Activated T-cell treated with anti-CD3 and anti-CD28 coated beads, Interleukin-2, amount 50 U/mL, for 1 hour (primary cell): ENCODE measurements at places on chromosomes 2 and 18.
A peak's percentile ranks its signal among the peaks of the same experiment; 100 is the strongest.

GRCh38 chr18:48605408-48605845, 66.6 kb downstream of the CTIF start:
- no peak for DNase-seq

- DNase-seq = no peak
Observed at GRCh38 chr18:73824671-73825070, 323.0 kb downstream of the FBXO15 start.

- no peak for DNase-seq
Observed at GRCh38 chr2:191158747-191159146, 8.0 kb upstream of the STAT4 start.

DNA sequence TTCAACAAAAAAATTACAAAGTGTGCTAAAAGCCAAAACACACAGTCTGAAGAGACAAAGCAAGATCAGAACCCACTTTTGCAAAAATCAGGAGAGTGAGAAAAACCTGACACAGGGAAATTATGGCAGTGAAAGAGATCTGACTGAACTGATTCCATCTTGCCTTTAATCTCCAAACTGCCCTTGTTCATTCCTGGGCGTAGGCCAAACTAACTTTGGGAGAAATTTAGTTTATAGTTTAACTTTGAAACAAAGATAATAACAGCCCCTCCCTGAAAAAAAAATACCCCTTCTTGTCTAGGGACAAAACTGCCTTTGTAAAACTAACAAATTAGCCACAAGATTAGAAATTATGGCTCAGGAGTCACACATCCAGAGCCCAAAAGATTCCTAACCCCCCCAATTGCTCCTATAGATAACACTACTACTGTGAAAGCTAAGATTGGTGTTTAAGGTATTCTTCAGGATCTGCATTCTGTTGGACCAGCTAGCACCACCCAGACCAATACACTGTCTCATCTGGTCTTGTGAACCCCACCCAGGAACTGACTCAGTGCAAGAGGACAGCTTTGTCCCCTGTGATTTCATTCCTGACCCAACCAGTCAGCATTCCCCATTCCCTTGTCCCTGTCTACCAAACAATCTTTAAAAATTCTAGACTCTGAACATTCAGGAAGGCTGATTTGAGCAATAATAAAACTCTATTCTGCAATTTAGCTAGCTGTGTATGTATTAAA, 226.1 kb upstream of the SH3BP4 start:
- no peak for DNase-seq

GRCh38 chr2:238289574-238289973, 1.2 kb upstream of the PER2 start:
- DNase-seq = no peak

GRCh38 chr2:154400563-154401290, 297.8 kb upstream of the KCNJ3 start:
- no peak for DNase-seq

DNA sequence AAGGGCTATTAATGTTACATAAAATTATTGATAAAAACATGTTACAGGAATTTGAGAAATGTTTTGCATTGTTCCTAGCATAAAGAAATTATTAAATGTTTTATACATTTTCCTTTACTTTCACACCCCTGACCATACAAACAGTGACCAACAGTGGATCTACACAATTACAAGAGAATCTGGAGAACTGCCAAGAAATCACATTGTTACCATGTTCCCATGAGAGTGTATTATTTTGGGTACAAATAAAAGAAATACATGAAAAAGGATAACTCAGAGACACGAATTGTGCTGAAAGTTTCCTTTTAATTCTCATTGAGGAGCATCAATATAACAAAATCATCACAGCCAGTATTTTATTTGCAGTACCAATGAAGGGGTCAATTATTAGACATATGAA, 150.1 kb downstream of the WDPCP start:
- no peak for DNase-seq

- DNase-seq = no peak
Observed at GRCh38 chr2:191860760-191861466, 14.0 kb upstream of the CAVIN2 start.

GRCh38 chr2:42917425-42917927, 125.1 kb upstream of the HAAO start:
- no peak for DNase-seq

- DNase-seq = no peak
Observed at GRCh38 chr2:105822186-105822585, 77.5 kb downstream of the NCK2 start.

GRCh38 chr2:159153463-159153862, 133.0 kb downstream of the WDSUB1 start:
- no peak for DNase-seq

DNA sequence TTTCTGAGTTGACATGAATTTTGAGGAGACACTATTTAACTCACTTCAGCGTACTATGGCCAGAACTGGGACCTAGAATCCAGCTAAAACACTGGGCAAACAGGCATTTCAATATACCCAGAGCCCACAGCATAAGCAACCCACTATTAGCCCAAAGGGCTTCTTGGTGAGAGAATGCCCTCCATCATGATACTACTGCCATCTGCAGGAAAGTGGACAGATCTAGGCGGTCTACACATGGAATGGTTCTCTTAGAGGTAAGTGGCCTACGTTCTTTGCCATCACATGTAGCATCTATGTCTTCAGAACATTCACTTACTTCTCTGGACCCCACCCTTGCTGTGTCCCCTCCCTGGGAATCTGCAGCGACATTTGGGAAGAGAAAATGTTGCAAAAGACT, 181.3 kb upstream of the LINC00305 start:
- no peak for DNase-seq

- DNase-seq = peak; percentile 56
Observed at GRCh38 chr2:219402665-219403515, 15.2 kb upstream of the DNPEP start.

- DNase-seq = no peak
Observed at GRCh38 chr2:168277276-168277675, 29.9 kb upstream of the STK39 start.

DNA sequence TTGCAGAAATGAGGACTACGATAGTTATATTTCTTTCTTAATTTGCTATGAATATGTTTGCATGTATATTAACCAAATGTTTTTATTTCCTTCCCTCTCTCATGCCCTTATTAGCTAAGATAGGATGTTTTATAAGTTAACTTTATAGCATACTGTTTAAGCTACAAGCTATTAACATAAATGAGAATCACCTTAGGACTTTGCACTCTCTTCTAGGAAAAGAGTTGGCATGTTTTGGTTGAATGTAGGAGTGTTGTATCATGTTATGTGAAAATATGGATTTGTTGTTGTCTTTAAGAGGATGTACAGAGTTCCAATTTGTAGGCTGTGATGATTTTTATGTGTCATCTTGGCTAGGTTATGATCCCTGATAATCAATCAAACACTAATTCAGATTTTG, 467.4 kb upstream of the SETBP1 start:
- DNase-seq = no peak

DNA sequence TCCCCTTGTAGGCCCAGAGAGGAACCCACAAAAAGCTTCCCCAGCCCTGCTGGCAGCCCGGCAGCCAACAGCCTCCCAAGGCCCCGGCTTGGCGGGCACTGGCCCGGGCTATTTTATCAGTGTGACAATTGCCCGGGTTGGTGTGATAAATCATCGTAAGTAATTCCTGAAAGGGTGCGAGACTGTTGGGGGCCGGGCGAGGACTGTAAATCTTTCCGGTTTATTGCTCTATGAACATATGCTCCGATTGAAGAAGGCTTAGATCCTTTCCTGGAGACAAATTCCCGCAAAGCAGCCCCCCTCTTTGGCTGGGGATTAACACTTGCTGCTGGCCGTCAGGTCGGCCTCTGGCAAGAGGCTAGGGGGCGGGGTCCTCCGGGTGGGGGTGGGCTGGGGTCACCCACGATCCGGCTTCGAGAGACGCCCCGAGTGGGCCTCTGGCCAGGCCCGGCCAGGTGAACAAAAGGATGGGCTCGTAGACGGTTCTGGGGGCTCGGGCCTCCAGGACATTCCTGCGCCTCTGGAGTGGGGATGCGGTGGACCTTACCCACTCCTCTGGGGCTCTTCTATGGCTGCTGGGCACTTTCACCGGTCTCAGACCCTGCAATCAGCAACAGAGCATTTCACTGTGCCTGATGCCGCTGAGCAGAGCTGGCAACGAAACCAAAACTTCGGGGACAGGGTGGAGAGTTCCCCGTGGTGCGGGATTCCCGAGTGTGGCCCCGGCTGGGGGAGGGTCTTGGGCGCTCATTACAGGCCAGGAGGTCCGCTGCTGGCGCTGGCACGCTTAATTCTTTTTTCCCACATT, 2.0 kb downstream of the HOXD3 start:
- DNase-seq = no peak

DNA sequence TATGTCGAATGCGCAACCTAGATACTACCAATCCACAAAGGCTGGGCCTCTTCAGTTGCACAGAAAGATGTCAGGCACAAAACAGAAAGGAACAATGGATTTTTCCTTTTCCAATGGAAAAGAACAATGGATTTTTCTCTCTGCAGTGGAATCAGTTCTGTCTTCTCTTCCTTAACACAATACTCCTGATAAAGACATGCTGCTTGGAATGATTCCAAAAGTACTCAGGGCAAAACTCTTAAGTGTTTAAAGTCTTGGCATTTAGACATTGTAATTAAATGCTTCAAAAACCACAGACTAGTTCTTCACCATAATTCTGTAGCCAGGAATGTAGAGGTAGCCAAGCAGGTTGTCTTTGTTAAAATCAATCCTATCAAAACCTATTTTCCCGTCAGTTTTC, 46.7 kb upstream of the FLACC1 start:
- no peak for DNase-seq

DNA sequence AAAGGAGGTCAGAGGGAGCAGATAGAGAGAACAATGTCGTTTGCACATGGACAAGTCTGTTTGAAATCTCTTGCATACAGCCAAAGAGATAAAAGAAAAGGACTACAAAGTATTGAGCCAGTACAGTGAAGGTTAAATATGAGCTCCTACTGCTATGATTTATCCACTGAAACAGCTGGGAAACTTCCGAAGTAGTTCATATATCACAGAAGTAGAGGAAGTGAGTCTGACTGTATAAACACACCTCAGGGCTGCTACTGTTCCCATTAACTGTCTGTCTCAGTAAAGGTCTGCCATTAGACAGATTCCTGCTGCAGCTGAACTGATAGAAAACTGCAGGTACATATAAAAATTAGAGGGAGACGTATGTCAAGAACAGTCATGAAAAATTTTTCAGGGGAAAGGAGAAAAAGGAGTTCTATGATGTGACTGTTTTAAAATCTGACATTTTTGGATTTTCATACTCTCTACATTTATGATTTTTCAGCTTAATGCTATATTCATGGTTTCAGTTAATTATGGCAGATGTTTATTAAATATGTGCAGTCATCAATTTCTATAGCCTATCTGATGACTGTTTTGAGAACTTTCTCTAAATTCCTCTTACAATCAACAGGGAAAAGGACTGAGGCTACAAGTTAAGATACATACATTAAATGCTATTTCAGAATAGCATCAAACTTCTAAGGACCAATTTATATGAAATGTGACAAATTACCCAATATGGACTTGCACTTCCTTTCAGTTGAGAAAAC, 364.7 kb downstream of the ERBB4 start:
- no peak for DNase-seq

DNA sequence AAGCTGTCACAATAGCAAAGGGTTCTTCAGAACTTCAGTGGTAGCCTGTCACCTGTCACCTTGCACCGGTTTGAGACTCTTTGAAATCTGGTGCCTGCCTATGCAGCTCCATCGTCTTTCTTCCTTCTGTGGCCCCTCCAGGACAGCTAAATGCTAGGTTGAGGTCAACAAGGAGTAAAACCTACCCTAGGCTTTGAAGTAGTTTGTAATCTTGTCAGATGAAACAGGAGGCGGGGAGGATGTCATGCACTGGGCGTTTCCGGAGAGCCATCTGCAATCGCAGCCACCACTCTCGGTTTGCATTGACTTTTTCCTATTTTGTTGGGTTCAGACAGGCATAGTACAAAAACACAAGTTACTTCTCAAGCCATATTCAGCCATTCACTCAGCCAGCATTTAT, 116.7 kb downstream of the LPIN1 start:
- DNase-seq = no peak

- DNase-seq = no peak
Observed at GRCh38 chr18:12943215-12943614, 4.6 kb upstream of the SEH1L start.

GRCh38 chr2:72010647-72011369, 136.9 kb downstream of the CYP26B1 start:
- DNase-seq = no peak

- DNase-seq = no peak
Observed at GRCh38 chr2:68253219-68254068, 1.1 kb upstream of the PPP3R1 start.
